ENCODE measurements at places on chromosomes 1 and 21.

DNA sequence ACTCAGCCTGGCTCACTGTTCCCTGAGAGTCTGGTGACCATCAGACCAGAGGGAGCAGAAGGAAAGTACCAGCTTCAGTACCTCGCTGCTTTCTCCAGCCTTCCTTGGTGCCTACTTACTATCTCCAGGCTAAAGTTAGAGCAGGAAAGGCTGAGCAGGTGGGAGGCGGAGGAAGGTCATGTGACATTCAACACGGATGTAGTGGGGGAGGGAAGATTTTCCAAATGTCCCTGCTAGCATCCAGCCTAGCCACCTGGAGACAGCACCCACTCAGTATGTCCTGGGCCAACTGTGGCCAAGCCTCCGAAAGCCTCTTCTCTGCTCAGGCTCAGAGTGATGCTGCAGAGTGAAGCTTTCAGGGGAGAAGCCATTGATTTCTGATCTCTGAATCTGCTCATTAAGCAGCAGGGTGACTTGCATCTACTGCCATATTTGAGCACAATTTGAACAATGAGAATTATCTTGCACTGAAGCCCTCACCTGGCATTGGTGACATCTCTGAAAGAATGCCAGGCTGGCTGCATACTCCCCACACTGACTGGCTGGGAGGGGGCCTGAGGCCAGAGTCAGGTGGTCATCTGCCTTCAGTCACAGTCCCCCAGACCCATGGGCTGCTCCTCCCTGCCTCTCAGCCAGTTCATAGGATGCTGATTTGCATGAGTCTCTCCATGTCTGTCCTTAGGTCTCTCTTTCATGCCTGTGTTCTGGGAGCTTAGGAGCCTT, 86.2 kb downstream of the KCND3 start:
- no peak for DNase-seq

DNA sequence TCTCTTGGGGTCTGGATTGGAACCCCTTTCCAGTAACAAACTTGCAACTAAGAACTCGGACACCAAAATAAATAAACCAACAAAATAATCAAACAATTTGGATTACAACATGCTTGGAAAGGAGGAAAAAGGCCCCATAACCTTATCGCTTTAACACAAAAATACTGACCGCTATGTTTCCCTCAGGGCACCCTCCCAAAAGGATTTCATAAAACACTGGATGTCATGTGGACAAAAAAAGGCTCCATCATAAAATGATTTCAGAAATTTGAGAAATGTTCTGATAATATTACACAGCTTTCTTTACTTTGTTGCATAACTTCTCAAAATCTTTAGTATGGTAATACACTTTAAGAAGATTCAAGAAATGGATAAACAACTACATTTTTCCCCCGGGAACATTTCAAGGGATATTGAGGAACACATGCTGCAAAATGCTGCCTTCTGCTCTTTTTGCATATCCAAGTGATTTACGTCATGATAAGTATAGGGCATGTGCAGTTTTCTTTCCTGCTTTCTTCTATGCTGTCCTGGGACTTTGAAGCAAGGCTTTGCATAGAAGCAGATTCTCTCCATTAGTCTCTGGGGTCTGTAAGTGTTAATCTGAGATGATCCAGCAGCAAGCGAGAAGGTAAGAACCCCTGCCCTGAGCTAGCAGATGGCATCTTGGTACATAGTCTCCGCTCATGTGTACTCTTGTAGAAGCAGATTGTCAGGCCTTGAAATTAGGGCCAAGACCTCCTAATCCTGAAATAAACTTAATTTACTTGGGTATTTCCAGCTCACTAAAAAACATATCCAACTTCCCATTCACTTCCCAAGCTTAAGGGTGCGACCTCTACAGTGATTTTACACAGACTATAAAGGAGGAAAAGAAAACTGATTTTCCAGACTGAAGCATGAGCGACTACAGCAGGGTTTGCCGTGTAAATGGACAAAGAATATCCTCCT, 85.5 kb upstream of the KIAA0040 start:
- DNase-seq: no peak

DNA sequence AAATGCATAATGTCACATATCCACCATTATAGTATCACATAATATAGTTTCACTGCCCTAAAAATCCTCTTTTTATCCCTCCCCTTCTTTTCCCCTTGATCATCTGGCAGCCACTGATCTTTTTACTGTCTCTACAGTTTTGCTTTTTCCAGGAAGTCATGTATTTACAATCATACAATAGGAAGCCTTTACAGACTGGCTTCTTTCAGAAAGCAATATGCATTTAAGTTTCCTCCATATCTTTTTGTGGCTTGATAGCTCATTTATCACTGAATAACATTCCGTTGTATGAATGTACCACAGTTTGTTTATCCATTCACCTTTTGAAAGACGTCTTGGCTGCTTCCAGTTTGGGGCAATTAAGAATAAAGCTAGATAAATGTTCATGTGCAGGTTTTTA, 14.3 kb upstream of the WDTC1 start:
- no peak for DNase-seq

DNA sequence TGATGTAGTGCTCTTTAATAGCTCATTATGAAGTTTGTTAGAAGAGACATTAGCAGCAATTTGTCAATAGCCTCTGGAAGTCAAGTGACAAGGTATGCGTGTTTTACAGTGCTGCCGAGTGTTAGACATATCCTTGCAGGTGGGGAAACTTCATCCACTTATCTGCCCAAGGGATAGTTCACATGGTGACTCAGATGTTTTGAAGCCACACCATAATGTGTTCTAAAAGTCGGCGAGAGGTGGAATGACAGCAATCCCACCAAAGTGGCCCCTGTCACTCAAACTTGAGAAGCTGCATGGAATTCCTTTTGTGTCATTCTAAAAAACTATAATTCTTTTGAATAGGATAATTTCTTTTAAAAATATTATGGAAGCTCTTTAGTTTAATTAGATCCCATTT, 98.1 kb downstream of the RUNX1 start:
- no peak for DNase-seq

DNA sequence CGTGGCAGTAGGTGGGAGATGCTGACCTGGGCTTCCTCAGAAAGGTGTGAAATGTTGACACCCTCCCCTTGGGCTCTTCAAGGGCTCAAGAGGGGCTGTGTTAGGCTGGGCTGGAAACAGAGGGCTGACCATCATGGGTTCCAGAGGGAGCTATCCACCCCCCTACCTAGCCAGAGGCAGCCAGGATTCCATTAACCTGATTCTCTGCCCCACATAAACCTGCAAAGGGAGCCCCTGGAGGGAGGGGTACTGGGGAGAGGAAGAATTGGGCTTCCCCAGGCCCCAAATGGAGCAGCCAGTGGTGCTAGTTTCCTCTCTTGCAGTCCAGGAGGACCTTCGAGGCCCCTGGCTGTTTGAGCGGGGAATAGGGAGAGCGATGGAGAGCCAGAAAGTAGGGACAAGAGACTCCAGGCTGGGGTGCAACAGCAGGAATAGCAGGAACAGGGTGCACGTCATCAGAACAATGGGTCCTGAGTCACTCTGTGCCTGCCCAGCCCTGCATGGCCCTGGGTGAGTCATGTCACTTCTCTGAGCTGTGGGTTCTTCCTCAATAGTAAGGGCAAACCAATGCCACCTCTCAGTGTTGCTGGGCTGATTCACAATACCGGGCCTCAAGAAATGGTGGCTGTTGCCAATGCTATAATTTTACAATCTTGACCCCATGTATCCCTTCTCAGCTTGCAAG, 121.2 kb downstream of the EPHB2 start:
- peak; percentile 86 for DNase-seq

- DNase-seq: no peak
Measured at GRCh38 chr1:216849146-216849545, 125.9 kb upstream of the ESRRG start.

DNA sequence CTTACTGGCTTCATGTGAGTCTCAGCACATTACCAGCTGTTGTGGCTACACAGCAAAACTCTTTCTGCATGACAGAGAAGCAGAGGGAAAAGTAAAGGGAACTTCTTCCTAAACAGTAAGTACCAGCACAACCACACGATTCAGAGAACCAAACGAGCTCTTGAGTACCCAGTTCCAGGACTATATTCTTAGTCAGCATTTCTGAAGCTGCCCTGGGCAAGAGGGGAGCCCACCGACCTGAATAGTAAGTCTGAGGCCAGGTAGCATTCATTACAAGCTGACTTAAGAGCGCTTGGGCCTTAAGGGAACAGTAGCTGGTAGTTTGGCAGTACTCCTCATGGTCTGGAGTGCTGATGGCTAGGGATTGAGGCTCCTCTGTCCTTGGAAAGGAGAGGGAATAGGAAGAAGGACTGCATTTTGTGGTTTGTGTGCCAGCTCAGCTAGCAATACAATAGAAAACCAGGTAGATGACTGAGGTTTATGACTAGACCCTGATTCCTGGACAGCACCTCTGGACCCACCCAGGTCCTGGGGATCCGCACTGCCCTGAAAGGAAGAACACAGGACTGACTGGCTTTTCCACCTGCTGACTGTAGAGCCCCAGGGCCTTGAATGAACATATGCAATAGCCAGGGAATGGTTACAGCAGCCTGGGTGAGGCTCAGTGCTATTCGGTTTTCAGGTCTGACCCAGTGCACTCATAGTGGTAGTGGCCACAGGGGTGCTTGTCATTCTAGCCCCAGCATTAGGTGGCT, 396.8 kb upstream of the PRMT6 start:
- no peak for DNase-seq

DNA sequence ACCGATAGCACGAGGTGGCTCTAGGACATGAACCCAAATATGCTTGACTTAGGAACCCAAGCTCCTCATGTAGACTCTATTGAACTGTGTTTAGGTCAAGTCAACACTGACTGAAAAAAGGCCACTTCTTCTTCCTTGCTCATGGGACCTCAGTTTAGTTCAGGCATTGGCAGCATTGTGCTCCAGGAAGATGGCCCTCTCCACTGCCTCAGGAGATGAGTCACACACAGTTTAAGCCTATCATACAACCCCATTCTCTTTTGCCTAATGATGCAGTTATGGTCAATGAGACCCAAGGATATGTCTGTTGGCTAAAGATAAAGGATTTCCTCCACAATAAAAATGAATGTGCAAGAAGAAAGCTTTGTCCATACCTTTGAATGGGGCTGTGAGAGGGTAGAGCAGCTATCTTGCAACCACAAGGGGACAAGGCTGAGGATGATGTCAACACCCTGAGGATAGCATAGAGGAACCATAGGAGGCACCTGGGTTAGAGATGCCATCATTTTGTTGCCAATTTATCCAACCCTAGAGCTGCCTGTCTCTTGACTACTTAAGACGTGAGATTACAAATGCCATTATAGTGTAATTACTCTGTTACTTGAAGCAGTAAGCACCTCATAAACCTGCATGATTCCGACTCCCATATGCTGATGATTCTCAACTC, 3.0 kb upstream of the TRIM63 start:
- no peak for DNase-seq

- DNase-seq: peak; percentile 21
Measured at GRCh38 chr1:80054129-80054528, 1047.6 kb upstream of the ADGRL4 start.

- no peak for DNase-seq
Measured at GRCh38 chr1:150995460-150995859, 11.2 kb downstream of the MINDY1 start.

DNA sequence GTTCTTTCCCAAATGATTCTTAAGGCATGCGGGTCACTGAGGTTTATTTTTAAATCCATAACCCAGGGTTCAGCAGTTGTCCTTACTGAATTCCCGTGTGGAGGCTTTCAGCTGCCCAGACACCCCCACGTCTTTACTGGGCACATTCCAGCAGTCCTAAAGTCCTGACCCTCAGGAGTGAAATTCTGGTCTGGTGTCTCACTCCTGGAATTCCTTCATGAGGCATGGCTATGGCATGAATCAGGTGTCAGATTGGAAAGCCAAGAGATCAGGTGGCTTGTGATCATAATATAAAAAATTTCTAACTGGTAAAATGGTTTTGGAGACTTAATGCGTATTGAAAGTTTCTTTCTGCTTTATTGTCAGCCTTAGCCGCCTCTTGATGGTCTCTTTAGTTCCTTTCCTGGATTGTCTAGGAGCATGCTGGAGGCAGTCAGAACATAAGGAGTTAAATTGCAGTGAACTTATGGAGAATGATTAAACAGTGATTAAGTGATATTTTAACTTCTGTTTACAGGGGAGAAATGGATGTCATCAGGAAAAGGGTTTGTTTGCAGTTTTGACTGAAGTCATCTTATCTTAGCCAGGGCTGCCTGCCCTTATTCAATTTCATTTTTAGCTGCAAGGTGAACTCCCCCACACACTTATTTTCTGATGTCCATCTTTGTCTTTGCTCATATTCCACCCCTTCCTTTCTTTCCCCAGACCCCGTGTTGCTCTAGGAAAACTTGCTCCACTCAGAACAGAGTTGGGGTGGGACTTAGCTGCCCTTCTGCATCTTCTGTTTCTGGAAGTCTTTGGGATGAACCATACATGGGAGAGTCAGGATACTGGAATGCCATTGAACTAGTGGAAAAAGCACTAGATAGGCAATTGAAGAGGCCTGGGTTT, 25.7 kb upstream of the MACF1 start:
- peak; percentile 54 for DNase-seq

GRCh38 chr1:151007853-151008243, 401 bp upstream of the PRUNE1 start:
- no peak for DNase-seq

DNA sequence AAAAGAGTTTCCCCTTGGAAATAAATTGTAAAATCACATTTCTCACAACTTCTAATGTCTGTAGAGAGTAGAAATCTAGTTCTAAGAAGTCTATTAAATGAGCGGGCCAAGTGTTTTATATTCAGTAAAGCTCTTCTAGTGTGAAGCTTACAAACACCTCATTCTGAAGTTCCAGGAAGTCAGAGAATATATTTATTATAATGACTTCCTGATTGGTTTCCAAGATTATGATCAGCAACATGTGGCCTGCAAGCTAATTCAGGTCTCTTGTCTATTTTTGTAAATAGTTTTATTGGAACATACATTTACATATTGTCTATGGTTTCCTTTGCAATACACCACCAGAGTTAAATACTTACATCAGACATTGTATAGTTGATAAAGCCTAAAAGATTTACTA, 603.9 kb downstream of the AMY1C start:
- no peak for DNase-seq

DNA sequence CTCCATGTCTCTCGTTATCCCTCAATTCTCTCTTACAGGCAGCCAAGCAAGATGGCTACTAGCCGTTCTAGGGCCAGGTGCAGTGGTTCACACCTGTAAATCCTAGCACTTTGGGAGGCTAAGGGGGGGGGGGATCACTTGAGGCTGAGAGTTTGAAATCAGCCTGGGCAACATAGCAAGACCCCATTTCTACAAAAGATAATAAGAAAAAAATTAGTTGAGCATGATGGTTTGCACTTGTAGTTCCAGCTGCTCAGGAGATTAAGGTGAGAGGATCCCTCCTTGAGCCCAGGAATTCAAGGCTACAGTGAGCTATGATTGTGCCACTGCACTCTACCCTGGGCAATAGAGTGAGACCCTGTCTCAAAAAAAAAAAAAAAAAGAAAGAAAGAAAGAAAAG, 80.4 kb downstream of the NKAIN1 start:
- DNase-seq: no peak

- no peak for DNase-seq
Measured at GRCh38 chr1:27350663-27351540, 9.1 kb downstream of the SYTL1 start.
